ENCODE measurements at places on chromosomes 5 and 9.

GRCh38 chr5:43010935-43011315 lies 29.2 kb downstream of the ANXA2R start:
- no peak for DNase-seq

- DNase-seq: no peak
Observed at GRCh38 chr9:37339923-37340322, 82.6 kb upstream of the GRHPR start.

DNA sequence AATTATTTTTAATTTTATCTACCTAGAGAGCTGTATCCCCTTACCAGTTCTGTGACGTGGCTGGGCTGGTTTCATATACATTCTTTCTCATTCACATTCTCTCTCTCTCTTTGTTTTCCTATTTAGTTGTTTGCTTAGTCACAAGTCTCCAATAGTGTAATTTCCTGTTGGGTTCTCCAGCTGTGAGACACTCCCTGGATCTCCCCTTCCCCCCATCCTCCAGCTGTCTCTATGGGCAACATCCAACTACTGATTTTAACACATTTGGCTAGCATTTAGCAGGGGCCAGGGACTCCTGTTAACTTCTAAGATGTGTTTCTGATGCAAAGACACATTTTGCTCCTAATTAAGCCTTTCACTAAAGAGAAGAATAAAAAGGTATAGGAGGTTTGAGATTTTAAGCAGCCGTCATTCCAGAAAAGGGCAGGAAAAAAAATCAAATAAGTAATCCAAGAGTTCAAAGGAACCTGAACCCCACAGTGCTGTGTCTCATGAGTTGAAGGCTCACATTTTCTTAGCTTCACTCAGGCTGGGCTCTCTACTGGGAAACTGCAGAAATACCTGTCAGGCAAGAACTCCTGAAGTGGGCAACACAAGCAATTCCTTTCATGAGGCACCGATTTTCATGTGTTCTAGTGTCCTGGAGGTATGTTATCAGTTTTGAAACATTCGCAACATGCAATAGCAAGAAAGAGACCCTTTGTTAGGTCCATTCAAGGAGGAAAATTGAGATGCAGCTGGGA lies 198.7 kb upstream of the C9orf72 start:
- DNase-seq: no peak

- no peak for DNase-seq
Observed at GRCh38 chr5:58410441-58410840, 49.4 kb downstream of the PLK2 start.

DNA sequence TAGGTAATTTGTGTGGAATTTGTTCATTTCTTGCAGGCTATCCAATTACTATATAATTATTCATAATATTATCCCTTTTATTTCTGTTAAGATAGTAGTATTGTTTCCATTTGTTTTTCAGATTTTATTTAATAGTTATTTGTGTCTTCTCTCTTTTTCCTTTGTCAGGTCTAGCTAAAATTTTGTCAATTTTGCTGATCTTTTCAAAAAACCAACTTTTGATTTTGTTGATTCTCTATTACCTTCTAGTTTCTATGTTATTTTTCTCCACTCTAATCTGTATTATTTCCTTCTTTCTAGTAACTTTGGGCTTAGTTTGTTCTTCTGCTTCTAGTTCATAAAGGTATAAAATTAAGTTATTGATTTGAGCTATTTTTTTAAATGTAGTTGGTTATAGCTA lies 76.3 kb downstream of the OSTF1 start:
- DNase-seq: no peak

DNA sequence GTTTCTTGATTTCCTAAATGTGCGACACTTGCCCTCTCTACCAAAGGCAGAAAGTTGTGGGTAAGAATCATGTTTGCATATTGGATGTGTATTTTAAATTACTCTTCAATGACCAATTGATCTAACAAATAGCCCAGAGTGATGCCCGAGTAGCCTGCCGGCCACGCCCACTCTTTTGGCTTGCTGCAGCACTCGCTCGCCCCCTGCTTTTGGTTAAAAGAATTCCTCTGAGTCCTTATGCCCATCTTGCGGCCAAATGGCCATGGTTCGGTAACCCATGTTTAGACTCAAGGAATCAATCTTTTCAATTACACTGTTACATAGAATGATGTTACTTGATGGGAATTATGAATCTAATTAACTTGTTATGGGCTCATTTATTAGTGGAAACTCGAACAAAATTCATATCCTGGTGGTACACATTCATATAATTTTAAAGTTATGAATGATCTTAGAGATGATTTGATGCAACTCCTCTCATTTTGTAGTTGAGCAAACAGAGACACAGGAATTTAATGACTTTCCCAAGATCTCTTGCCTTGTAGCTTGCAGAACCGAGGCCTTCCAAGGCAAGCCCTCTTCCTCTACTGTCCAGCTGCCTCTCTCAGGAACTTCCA lies 36.5 kb downstream of the PPIC start:
- no peak for DNase-seq

GRCh38 chr5:151154931-151155774 lies 2.4 kb downstream of the ANXA6 start:
- DNase-seq: peak; percentile 64

All from T-helper 1 cell (primary cell).